Activated CD8-positive, alpha-beta memory T cell treated with anti-CD3 and anti-CD28 coated beads for 1 hour (primary cell): ENCODE measurements at places on chromosomes 6 and 20.

DNA sequence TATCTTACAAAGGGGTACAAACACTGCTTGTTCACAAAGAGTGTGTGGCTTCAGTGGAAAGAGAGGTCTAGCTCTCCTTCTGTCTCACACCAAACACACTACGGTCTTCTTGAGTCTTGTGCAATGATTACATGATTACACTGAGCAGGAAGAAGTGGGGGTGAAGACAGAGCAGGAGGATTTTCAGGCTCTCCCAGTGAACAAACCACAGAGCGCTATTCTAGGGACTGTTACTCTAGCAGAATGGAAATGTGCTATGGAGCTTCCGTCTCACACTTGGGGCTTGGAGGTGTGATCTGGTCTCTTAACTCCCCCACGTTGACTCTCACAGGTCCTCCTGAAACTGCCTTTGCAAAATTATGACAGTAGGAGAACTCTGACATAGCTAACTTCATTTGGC is 203.4 kb downstream of the MYLK4 start:
- DNase-seq, result no peak

DNA sequence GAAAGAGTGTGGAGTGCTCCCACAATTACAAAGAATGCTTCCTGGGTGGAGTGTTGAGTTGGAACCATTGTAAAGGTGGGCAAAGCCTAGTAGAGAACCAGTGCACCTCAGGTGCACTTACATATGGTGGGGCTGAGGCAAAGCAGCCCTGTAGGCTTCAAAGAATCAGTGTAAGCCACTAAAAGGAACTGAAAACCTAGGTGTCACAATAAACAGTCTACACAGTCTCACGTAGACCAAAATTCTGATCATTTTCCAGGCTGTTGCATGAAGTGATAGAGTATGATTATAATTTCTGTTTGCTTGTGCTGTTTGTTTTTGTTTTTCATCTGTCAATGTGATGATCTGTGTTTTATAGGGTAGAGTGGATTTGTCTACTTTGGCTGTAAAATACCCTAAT is 2.8 kb downstream of the ABT1 start:
- no peak for DNase-seq

DNA sequence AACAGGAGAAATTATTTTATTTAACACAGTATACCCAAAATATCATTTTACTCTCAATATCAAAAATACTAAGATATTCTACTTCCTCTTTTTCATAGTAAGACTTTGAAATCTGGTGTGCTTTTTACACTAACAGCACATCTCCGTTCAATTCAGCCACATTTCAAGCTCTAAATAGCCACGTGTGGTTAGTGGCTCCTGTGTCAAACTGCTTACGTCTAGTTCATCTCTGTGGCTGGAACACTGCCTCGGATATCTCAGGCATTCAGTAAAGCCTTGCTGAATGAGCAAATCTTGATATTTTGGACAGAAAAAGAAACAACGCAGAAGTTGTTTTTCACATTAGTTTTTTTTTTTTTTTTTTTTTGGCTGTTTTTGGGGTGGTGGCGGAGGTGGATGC is 136.1 kb downstream of the EYA4 start:
- DNase-seq, result no peak

DNA sequence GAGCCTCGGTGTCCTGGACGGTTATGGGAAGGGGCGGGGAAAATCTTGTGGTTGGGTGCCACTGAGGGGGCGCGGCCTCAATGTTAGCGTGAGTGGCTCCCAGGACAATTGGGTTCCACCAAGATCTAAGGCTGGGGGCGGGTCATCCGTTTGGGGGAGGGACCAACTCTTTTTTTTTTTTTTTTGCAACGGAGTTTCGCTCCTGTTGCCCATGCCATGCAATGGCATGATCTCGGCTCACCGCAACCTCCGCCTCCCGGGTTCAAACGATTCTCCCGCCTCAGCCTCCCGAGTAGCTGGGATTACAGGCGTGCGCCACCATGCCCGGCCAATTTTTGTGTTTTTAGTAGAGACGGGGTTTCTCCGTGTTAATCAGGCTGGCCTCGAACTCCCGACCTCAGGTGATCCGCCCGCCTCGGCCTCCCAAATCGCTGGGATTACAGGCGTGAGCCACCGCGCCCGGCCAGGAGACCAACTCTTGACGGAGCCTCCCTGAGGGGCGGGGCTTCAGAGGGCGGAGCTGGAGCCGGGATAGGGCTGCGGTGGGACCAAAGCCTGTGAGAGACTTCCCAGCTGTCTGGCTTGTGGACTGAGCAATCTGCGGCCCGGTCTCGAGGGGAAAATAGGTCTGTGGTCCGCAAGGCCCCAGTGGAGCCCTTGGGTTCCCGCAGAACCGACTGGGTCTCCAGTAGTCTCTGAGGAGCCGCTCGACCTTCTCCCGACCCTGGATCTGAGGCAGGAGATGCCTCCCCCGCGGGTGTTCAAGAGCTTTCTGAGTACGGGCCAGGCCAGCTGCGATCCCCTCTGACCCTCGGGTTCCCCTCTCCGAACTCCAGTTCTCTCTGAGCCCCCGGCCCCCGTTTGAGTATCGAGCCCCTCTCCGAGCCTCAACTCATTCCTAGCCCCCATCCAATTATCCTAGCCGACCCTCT is 1.1 kb downstream of the SPAG4 start:
- DNase-seq, result peak; percentile 12
